GM19239 (cell line): ENCODE measurements at places on chromosomes 2 and 18.

DNA sequence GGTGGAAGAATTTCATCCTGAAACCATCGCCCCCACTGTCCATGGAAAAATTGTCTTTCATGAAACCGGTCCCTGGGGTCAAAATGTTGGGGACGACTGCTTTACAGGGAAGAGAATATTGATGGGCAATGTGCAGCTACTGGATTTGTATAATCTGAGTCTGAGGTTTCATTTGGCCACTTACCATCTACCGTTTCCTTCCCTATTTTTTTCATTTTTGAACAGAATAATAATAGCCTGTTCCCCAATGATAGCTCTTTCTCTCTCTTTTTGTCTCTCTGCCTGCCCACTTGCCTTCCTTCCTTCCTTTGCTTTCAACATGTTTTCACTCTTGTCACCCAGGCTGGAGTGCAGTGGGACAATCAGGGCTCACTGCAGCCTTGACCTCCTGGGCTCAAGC, 78.3 kb upstream of the TLK1 start:
- DNase-seq: no peak

DNA sequence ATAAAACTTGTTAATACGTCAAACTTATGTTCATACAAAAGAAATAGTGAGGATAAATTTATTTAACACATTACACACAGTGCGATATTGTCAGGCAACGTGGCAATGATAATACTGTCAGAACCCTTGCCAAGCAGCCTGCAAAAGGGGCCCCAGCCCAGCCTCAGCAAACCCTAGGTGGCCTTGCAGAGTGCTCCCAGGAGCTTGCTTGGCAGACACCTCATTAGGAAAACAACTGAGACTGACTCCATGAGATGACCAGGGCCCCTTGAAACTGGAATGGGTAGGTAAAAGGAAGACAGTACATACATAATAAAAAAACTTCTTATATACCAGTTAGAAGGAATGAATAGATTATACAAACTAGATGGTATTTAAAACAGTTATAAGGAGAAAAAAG, 136.6 kb upstream of the EPC2 start:
- DNase-seq: no peak

DNA sequence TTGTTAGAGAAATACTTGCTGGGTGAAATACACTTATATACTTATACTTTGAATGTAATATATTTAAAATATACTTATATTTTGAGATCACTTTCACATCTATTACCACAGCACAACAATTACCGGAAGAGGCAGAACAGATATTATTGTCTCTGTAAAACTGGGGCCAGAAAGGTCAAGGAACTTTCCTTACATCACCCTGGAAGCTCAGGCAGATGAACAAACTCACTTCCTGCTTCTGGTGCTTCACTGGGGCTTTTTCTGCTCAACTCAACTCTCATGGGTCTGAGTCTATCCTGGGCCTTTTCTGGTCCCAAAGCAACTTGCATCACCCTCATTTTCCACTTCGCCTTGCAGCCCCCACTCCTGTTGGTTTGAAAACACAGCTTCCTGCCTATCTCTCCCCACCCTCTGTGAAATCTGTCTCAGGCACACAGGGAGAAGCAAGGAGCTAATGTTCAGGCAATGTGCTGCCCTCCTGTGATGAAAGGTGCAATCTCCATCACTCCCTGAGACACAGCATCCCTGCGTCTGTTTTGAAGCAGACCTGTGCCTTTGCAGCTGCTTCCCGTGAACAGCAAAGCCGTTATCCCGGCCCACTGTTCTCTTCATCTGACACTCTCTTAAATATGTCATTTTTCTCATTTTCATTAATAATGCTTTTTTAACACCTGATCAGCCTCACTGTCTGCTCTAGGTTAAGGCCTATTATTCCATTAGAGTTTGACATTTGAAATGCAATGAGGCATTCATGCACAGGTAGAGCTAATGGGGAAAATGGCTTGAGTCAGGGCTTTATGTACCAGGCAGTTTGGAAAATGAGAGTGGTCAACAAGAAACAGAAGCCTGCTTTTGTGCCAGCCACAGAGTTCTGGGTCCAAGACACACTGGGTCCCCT, 251.9 kb upstream of the CHAC2 start:
- DNase-seq: no peak

DNA sequence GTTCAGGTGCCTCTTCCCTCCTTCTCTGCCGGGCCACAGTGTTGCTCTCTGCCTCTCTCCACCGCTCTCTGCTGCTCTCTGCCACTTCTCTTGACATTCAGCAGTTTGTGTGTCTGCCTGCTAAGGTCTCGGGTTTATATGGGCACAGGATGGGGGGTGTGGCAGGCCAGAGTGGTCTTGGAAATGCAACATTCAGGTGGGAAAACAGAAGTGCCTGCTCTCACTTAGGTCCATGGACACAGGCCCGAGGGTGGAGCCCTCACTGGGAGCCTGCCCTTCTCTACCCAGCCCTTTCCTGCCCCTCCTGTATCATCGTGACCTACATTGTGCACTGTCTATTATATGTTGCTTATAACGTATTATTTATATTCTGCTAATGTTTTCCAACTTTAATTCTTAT, 120.8 kb upstream of the TMEM18 start:
- DNase-seq: no peak

DNA sequence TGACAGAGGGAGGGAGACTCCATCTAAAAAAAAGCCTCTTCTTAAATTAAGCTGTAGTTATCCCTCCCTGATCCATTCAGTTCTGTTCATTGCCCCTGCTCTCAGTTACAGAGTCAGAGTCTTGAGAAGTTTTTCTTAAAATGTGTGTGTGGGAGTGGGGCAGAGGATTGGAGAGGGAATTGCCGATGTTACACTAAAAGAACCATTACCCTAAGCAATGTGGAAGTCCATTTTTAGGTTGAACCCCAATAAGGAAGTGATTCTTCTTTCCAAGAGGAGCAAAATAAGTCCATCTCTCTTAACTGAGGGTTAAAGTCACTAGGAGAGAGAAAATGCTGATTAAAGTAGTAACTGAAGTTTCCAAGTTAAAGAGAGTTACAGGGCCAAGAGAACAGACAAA, 21.2 kb upstream of the THOC1 start:
- no peak for DNase-seq

GRCh38 chr2:147037048-147037447, 807.8 kb upstream of the ACVR2A start:
- DNase-seq: no peak

DNA sequence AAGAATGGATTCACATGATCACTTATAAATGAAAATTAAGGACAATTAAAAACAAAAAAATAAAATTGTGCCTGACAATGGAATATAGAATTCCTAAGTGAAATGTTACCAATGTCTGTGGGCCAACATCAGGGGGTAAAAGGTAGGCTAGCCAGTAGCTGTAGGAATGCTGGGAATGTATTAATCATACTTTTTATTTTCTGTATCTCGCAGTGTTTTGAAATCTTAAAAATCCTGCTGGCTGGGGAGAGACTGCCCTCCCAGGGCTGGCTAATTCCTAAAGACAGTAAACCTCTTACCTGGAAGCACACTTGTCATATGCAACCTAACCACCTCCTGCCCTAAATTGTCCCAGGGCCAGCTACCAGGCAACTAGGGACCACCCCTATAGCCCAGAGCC, 69.8 kb downstream of the REV1 start:
- no peak for DNase-seq

DNA sequence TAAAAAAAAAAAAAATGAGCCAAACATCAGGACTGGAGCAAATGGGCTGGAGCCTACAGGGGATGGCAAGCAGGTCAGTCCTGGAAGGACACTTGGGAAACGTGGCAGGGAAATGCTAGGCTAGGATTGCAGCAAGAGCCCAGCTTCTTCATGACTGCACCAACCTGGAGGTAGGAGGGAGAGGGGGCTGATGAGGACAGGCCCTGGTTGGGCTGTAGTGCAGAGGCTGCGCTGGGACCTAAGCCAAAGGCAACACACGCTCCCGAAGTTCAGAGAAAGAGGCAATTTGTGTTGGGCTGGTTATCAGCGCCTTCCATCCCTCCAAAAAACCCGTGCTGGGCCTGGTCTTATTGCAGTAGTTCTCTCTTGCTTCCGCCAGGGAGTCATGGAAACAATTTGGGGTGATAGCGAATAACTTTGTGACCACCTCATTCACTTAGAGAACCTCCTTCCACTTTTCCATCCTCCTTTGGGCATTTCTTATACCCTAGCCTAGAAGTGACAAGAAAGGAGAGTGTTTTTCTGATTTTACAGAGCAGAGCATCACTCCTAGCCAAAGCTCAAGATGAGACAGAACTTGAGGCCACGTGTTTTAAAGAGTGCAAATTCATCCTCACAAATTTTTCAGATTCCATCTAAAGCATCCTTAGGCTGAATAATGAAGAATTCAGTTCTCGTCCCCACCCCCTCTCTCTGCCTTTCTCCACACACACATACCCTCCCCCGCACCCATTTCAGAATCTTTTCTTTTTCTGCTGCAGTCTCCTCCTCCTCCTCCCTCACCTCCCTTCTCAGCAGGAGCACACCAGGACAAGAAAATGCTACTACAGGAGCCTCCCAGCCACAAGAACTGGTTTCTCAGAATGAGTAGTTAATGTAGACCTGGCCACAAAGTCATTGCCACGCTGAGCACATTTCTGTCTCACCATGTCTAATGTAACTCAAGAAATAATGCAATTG, 82.5 kb upstream of the STPG4 start:
- no peak for DNase-seq

DNA sequence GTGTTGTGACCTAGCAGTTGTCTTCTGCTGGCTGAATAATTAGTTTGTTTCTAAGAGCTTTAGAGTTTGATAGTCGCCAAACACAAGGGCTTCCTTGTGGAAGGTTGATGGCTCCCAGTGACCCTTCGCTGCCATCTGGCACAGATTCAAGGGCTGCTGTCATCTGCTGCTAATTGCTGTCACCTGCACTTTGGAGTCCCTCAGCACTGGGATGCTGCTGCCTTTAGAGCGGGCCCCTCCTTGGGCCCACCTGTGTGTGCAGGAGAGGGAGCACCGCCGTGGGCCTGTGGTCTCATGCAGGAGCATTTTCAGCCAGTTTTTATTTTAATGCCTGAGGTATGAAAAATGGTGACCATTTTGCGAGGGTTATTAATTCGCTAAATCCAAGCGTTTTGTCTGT, 154.0 kb upstream of the NFATC1 start:
- DNase-seq: no peak

GRCh38 chr18:35549564-35549963, 32.0 kb upstream of the GALNT1 start:
- no peak for DNase-seq
